D721Med (cell line): ENCODE measurements at places on chromosomes 6 and 20.

- no peak for DNase-seq
Observed at GRCh38 chr20:48718786-48719578, 108.8 kb downstream of the PREX1 start.

DNA sequence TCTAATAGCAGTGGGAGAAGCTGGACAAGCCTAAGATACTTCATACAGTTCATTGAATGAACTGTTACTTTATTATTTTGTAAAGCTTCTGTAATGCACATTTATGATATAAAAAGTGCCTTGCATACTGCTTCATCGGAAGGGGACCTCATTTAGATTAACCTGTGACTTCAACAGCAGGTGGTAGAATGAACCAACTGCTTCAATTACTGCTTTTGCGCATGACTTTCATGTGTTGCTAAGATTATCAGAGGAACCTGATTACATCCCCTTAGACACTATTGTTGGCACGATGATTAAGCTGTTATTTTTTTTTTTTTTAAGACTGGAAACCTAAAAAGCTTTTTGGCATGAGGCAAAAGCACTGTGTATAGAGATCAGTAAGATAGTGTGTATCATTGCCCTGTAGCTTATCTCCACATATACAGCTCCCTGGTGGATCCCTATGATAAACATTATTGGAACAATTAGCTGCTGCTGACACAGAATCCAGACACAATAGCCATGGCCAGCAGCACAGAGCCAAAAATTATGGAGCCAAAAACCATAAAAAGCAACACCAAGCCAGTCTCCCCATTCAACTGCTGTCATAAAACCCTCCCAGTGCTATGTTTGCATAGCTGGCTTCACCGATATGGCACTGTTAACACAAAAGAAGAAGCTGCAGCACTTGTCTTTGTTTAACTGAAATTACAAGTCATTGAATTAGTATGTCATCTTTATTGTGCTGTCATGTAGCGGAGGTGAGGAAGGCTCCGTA is 731.6 kb upstream of the MMS22L start:
- no peak for DNase-seq

DNA sequence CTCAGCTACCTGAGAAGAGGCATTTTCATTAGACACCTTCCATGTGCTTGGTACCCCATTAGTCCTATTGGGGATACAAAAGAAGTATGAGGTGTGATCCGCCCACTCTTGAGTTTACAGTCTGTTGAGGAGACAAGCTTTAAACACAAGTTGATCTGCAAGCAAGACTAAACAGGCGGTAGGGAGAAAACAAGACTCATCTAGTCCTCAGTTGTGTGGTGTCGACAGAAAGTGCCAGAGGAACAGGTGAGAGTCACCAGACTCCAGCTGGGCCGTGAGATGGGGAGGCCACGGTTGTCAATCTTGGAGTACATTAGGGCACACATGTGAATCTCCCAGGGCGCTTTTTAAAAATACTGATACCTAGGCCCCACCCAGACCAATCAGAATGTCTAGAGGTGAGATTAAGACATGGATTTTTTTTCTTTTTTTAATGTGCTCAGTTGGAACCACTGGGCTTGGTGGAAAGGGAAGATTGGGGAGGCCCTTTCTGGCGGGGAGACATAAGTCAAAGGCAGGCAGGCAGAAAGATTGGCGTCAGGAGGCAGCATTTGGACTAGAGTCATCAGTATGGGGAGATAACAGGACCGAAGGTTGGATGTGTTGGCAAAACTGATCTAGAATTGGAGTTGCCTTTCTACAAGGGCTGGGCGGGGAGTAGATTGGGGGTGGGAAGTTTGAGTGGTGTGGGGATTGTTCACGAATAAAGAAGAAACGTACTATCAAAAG is 10.4 kb downstream of the E2F3 start:
- no peak for DNase-seq

DNA sequence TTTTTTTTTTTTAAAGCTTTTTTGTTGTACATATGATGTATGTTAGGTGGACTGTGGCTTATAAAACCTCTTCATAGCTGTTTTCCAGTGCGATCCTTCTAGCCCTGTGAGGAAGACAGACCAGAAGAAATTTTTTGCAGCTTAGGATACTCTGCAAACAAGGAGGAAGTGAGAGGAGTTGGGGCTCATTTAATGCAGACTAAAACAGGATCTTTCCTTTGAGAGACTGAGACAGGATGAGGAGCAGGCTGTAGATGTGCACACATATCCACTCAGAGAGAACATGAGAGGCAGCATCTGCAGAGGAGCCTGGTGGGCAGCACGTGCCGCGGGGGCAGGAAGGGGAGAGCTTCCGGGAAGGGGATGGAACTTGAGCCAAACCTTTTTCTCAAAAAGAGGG is 45.7 kb downstream of the PPARD start:
- DNase-seq = no peak

- no peak for DNase-seq
Observed at GRCh38 chr6:149128489-149129145, 188.9 kb upstream of the TAB2 start.

- DNase-seq = no peak
Observed at GRCh38 chr6:6788394-6789032, 200.0 kb downstream of the LY86 start.

- DNase-seq = no peak
Observed at GRCh38 chr6:37059344-37060194, 54.1 kb downstream of the FGD2 start.

DNA sequence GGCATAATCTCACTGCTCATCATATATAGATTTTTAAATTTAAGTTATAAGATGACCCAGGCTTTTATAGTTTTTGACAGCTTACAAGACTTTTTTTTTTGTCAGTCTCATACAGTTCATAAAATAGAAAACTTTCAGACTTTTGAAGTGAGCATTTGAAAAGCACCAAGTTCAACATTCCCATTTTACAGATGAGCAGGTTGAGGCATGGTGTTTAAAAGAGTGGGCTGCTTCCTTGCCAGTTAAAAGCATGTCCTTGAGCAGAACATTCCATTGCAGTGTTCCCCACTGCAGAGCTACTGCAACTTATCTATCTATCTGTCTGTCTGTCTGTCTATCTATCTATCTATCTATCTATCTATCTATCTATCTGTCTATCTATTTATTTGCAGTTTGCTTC is 86.8 kb downstream of the GFRA4 start:
- no peak for DNase-seq

DNA sequence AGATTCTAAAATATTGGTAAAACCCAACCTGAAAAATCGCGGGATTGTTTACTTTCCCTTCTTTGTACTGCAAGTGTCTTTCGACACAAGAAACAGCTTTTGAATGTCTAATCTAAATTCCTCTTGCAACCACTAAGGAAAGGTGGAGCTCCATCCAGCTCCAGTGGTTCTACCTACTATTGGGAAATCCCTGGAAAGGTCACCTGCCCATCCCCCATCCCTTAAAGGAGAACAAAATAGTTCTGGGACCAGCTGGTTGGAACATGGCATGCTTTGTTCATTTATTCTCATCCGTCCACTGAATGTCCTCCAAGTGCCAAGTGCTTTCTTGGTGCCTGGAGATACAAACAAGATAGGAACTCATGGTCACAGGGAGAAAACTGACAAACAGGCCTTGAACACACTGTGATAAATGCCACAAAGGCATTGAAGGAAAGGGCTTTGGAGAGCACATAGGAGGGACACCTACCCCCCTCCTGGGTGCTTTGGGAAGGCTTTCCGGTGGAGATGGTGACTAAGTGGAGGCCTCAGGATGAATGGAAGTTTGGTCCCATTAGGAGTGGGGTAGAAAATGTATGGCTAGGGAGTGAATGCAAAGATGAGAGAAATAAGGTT is 2.3 kb upstream of the CITED2 start:
- DNase-seq = no peak

GRCh38 chr6:1250489-1251197 is 61.3 kb upstream of the FOXQ1 start:
- no peak for DNase-seq

- DNase-seq = no peak
Observed at GRCh38 chr6:69305456-69305855, 491.4 kb downstream of the LMBRD1 start.

- no peak for DNase-seq
Observed at GRCh38 chr20:45555198-45555597, 8.0 kb upstream of the EPPIN start.

DNA sequence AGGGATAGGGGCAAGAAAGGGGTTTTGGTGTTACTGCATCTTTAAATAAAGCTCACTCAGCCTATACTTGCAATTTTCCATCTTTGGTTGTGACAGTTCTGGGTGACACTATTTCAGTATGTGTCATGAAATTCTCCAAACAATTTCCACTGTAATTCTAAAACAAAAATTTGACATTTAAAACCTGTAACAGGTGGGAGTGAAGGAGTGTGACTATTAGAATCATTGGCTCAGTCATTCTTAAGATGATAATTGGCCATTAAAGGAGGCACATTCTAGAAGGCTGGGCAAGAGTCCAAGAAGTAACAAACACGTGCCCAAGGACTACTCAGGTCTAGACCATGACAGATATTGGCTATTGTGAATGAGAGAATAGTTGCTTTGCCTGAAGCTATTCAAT is 153.3 kb upstream of the ARG1 start:
- DNase-seq = no peak

DNA sequence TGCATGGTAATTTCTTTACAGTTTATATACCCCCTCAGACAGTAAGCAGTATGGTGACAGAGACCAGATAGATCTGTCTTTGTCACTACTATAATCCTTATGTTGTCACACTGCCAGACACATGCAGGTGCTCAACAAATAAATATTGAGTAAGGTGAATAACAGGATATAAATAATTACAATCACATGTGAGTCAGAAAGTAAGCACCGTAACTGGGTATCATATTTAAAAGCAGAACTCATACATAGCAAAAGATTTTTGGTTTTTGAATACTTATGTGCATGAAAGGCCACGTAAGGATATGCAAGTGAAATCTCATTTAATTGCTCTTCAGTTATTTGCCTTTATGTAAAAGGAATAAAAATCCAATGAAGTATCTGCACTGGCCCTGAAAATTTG is 17.4 kb downstream of the CNBD2 start:
- DNase-seq = no peak

DNA sequence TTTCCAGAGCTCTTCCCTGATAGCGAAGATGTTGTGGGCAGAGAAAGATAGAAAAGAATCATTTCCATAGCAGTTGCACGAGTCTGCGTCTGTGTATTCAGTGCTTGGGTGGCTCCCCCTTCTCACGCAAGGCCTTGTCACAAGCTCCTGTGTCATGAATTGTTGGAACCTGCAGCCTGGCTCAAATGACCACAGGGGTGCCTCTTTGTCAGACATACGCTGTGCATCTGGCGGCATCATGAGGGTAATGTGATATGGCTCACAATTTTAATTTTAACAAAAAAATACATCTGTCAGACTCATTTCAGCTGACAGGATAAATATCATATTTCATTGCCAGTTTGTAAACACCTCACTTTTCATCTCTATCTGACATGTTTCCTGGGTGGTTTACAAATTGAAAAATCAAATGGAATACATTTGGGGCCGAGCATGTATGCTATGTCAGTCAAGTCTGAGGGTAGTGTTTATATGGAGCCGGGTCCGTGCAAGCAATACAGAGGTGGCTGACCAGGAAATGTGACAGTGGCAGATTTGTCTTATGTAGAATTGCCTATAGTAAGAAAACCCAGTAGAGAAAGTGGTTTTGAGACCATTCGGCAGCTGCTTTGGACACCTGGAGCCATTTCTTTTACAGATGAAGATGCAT is 90.9 kb downstream of the CAP2 start:
- no peak for DNase-seq

DNA sequence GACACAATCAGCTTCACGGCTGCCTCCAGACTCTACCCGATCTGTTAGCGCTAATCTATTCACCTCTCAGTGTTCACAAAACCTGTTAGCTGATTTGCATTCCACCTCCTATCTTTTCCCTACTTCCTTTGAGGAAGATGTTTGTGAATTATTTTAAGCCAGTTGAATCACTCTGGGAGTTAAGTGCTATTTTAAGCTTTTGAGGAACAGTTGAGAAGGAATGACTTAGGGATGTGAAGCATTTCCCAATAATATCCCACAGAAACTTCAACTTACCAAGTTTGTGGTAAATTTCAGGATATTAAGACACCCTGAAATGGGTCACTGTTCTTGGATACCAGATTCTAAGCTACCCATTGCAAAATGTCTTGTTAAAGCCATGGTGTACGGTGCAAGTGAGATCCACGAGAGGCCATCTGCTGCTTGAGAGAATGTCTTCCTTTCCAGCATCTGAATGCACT is 145.2 kb upstream of the CITED2 start:
- no peak for DNase-seq

DNA sequence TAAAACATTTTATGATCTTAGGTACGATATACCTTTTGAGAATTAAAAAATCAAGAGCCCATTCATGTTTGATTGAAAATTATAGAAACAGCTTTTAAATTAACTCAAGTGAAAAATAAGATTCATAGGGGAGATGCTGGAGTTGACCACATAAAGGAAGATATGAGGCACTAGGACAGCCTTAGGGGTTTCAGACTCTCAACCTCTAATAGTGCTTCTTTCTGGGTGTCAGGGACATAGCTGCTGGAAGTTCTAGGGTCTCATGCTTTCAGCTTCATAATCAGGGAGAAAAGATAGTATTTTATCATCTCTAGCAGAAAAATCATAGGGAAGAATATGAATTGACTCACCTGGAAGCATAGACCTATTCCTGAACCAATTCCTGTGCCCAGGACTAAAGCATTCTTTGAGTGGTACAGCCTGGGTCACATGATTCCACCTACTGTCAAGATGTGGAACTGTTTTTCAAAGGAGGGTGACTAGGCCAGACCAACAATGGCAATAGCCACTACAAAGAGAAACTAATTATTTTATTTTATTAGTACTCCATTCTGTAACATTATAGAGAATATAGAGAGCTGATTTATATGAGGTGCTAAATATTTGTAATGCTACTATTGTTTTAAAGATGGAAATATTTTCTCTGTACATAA is 27.8 kb upstream of the CENPW start:
- DNase-seq = no peak

DNA sequence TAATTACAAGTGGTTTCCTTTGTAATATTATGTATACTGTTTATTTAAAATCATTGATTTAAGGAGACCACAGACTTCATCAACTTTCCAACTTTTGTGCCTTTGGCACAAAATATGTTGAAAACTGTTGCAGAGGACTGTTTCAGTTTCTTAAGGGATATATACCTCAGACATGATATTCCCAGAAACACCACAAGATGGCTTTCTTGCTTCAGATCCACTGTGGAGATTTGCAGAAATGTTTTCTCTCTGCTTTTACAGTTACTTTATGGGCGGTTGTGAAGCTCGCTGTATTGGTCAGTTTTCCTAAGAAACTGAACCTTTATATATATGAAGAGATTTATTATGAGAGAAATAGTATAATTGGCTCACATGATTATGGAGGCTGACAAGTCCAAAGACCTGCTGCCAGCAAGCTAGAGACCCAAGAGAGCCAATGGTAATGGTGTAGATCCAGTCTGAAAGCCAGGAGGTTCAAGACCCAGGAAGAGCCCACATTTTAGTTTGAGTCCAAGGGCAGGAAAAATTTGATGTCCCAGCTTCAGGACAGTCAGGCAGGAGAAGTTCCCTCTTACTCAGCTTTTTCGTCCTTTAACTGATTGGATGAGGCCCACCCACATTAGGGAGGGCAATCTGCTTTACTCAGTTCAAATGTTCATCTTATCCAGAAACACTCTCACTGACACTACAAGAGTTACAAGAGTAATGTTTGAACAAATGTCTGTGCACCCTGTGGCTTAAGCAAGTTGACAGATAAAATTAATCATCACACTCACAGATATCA is 12.8 kb downstream of the ME1 start:
- no peak for DNase-seq

- no peak for DNase-seq
Observed at GRCh38 chr6:6892744-6893583, 214.8 kb upstream of the RREB1 start.
